ENCODE measurements at places on chromosomes 4 and X.

- no peak for DNase-seq
Measured at GRCh38 chr4:39450618-39451017, 8.1 kb downstream of the RPL9 start.

DNA sequence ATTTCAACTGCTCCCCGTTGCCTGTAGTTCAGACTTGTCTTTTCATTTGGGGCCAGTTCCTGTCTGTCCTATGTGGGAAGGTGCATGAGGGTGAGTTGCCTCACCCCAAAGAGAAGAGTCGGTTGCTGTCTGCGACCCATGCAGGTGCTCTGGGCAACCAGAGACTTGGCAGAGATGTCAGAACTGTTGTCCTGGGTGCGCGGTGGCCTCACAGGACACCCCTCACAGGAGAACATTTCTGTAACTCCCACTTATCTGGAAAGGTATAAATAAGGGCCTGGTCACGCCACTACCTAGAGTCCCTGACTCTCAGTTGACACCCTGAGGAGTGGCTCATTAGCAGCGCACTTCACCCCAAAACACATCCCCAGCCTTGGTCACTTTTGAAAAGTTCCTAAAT lies 9.7 kb upstream of the NAT8L start:
- no peak for DNase-seq

DNA sequence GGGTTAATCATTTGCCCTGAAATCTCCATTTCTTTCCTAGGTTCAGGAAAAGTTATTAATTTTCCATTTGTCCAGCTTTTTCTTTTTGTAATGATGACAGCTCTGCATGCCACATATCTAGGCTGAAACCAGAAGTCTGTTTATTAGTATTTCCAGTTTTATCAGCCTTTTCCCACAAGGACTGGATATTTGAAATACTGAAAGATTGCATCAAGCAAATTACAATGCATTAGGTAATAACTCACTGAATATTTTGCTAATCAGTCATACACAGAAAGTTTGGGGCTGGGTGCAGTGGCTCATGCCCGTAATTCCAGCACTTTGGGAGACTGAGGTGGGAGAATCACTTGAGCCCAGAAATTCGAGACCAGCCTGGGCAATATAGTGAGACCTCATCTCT lies 21.5 kb downstream of the SLC9A7 start:
- no peak for DNase-seq

DNA sequence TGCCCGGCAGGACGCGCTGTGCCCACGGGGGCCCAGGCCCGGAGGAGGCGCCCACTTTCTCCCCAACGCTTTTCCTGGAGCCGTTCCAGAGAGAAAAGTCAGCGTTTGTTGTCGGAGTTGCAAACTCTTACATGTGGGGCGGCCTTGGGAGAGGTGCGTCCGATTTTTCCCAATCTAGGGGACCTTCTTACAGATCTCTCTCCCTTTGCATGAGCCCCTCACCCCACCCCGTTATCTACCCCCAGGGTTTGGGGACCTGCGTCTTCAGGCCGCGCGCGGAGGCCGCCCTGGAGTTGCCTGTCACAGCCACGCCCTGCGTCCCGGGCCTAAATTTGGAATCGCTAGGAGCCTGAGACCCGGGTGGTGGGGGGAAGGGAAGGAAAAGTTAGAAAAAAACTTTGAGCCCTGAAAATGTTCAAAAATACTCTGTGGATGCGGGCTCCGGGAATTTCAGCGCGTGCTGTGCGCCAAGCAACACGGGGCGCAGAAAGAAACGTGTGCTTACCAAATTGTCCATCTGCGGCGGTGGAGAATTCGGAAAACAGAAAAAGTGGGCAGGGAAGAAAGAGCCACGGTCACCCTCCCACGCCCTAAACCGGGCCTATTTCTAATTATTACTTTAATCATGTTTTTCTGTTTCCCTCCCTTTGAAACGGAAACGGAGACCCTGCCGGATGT lies 587 bp downstream of the CD99 start:
- DNase-seq = peak; percentile 38

DNA sequence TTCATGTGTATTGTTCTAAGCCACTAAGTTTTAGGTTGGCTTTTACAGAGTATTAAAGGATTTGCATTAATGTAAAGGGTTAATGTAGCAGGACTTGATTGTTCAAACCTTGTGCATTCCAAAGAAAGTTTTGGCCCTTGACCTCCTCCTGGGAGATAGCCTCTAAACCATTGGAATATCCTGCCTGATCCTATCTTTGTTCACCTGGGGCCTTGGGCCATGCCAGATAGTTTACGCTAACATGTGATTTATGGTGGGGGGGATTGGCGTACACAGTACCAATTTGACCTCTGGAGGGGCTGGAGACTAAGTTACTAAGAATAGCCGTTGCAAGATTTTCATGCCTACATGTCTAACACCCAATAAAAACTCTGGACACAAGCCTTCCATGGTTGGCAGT lies 1002.7 kb upstream of the PABPC4L start:
- DNase-seq = no peak

GRCh38 chrX:1009771-1010170 lies 202.7 kb downstream of the CRLF2 start:
- DNase-seq = no peak

- DNase-seq = no peak
Measured at GRCh38 chr4:3469386-3470243, 6.5 kb downstream of the DOK7 start.

DNA sequence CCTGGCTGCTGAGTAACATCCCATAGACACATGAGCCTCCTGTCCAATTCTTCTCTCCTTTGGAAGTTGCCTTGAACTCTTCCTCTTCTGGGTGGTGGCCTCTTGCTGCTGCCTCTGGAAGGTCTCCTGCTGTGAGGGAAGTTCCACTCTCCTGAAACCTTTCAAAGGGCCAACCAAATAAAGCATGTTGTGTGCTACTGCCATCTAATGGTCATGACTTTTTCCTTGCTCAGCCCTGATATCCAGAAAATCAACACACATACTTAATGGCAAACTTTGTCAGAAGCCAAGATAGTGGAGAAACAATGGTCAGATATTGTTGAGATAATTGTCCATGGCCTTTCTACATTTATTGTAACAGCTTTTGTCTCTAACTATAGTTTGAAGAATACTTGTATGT lies 19.1 kb upstream of the ZXDA start:
- DNase-seq = no peak

DNA sequence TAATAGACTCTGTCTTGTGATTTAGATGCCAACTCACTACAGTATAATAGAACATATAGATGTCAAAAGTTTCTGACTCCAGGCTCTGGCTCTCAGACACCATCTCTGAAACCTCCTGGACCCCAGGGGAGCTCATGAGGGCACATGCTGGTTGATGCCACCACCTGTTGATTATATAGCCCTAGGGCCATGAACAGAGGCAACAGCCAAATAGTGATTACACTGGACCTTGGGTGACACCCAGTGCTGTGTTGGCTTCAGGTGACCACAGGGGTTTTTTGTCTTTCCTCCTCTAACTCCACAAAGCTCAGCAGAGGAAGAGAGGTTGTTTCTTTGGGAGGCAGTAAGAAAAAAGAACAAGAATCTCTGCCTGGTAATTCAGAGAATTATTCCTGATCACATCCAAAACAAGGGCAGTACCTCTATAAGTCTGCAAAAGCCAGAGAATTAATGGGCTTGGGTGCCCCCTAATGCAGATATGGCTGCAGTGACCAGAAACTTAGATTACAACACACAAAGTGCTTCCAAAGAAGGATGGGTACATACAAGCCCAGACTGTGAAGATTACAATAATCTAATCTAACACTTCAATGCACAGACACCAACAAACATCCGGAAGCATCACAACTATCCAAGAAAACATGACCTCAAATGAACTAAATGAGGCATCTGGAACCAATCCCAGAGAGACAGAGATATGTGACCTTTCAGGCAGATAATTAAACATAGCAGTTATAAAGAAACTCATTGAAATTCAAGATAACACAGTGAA lies 1920.6 kb downstream of the ARAP2 start:
- no peak for DNase-seq

DNA sequence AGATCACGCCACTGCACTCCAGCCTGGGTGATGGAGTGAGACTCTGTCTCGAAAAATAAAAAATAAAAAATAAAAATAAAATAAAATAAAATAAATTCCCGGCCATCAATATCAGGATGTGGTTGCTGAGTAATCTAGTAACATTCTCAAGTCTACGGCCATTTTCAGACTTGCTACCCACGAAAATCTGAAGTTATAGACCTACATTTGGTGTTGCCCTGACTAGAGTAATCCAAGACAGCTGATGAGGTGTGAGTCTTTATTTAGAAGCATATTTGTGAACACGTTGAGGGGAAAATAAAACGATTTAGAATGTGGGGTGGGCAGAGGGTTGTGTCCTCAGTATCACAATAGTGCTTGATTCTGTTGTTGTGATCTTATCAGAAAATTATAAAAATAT lies 130.2 kb upstream of the MID1 start:
- DNase-seq = no peak

GRCh38 chrX:47854474-47854873 lies 17.8 kb downstream of the ZNF81 start:
- no peak for DNase-seq

DNA sequence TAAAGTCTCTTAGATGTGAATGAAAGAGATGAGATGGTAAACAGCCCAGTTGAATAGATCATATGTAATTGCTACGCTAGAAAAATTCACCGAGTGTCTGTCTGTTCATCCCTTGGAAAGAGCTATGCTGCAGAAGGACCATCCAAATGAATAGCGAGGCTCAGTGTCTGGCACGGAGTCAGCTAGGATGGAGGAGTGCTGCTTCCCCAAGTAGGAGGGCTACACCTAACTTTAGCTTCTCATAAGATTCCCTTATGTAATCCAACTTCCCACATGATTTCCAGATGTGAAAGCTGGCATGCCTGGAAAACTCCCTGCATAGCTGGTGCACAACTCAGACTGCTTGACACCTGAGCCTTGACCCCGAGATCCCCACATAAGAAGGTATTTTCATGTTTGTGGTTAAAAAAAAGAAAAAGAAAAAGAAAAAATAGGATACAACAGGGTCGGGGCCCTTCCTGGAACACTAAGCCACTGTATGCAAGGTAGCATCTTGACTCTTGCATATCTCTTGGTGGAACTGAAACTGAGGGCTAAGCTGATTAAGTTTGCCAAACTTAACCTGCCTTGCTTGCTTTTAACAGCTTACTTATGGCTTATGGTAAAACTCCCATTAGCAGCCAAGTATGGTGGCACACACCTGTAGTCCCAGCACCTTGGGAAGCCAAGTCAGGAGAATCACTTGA lies 82.3 kb downstream of the FREM3 start:
- no peak for DNase-seq

GRCh38 chrX:153862369-153863250 lies 23.4 kb downstream of the L1CAM start:
- DNase-seq = no peak

GRCh38 chrX:15790769-15791290 lies 546 bp downstream of the ZRSR2 start:
- DNase-seq = no peak

DNA sequence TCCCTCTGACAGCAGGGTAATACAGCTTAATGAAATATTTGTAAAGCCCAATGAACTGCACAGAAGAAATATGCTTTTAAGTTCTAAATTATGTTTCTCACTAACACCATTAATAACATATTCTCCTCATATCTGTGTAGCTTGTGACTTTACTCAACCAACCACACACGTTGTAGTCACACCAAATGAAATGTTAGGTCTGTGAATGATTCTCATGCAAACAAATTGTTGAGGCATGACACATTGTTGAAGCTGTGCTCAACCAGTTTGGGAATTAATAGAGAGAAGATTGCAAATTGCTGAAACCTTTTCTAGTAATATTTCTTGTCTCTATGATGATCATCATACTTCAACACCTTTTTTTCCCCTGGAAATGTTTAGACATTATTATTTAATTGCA lies 645.9 kb downstream of the PCDH7 start:
- peak; percentile 25 for DNase-seq

- DNase-seq = no peak
Measured at GRCh38 chr4:19497705-19498104, 754.0 kb upstream of the SLIT2 start.

DNA sequence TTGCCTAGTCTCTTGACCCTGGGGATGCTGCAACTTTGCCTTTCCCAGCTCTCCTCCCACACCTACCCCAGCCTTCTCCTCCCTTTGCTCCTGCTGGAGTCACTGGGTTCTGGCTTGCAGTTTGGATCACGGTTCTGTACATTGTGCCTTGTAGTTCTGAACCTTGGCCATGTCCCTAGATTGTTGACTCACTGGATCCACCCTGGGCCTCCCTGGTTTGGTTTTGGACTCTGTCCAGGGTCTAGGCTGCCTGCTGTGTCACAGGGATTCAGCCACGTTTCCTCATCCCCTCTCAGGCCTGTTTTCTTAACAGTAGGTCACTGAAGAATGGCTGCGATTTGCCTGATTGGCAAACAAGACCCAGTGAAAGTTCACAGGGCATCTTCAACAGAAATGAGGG lies 11.5 kb upstream of the GABRE start:
- DNase-seq = no peak

GRCh38 chr4:143148521-143148920 lies 36.2 kb upstream of the USP38 start:
- no peak for DNase-seq

DNA sequence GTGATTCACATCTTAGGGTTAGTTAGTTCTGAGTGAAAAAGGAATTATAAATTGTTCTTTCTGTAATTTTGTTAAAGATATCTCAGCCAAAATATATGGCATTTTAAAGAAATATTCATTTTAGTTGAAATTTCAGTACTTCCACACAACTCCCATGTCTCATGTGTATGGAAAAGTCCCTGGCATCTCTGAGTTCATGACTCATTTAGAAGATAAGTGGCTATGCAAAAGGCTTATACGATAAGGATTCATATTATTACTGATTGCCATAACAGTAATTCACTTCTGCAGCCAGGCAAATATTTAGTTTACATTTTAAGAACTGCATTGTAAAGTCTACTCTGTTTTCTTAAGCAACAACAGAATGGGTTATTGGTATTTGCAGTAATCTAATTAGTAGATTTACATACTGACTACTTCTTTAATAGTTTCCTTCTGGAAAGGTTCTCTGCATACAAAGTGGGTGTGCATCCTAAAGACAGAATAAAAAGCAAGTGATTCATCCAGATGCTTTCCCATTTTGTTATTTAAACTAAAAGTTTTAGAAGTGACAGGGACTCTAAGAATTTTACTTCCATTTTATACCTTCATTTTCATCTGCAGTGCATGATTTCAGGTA lies 682.4 kb upstream of the PABPC4L start:
- DNase-seq = no peak

- no peak for DNase-seq
Measured at GRCh38 chr4:147207911-147208310, 262.2 kb upstream of the TTC29 start.

GRCh38 chrX:102714994-102715393 lies 2.7 kb downstream of the GPRASP2 start:
- no peak for DNase-seq

DNA sequence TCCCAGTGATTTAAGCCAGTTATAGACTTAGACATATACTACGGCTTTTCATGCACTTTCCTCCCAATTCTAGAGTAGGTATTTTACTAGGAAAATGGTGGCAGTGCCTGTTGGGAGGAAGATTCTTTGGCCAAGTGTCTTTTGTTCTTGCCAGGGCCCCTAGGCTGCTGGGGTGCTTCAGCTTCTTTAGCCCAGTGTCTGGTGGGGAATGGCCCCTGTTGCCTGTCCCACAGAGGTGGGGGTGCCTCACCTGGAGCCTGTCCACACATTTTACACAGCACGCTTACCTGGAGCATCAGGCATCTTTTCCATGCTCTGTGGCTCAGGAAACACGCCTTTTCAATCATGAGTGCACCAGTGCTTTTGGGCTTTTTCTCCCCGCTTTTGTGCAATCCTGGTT lies 33.2 kb upstream of the MSANTD1 start:
- no peak for DNase-seq
